ENCODE measurements at places on chromosomes 12 and 14.

DNA sequence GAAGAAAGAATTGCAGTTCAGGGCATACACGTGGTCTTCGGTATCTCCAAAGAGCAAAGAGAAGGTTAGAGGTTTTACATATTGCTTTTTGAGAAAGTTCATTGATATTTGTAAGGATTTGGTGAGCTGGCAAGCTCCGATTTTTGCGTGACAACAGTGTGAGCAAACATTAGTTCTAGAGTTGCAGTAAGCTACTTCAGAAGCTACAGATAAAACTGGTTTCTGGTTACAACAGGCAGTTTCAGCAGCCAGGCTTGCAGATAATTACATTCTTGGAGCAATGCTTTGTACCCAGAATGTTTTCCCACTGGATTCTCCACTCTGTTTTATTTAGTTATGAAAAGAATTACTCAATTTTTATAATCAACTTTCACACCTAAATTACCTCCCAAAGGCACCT is 28.2 kb downstream of the KLRK1 start:
- H3K27me3 ChIP-seq, result no peaks in the 10 kb centered on the region
- peaks cover 45% of the 10 kb centered on the region for H3K36me3 ChIP-seq
- H3K27ac ChIP-seq, result no peak overlapping the region

DNA sequence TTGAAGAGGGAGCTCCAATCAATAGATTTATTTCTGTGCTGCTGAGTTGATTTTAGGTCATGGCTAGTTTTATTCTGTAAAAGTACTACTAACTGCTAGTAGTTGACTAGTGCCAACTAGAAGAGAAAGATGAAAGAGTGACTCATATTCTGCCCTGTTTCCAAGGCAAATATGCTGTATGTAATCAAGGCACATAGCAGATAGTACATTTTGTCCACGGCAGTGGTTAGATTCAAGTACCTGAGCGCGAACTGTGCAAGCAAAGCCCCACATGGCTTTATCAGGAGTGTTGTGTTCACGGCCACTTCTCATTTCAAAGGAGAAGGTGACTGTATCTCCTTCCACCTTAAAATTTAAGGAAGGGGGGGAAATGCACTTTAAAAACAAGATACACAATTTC is 126.8 kb downstream of the TRAFD1 start:
- H3K36me3 ChIP-seq, result peaks cover 16% of the 10 kb centered on the region
- no peak overlapping the region for H3K4me3 ChIP-seq
- no peaks in the 10 kb centered on the region for H3K27me3 ChIP-seq
- H3K4me1 ChIP-seq, result no peaks in the 10 kb centered on the region
- no peak for DNase-seq
- no peak overlapping the region for H3K27ac ChIP-seq

DNA sequence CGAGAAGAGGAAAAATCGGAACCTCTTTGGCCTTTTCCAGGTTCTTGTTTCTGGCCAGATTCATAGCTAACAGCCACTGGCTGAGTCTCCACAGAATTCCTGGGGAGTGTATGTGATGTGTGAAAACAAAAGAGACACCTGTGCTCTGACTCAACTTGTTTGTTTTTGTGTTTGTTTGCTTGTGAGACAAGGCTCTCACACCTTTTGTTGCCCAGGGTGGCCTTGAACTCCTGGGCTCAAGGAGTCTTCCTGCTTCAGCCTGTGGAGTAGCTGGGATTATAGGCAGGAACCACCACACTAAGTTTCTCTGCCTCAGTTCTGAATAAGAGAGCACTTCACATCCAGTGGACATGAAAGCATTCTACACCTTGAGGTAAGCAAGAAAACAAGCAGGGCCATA is 22.7 kb downstream of the MFAP5 start:
- H3K4me3 ChIP-seq, result no peak overlapping the region
- H3K4me1 ChIP-seq, result peaks cover 14% of the 10 kb centered on the region
- DNase-seq, result no peak

DNA sequence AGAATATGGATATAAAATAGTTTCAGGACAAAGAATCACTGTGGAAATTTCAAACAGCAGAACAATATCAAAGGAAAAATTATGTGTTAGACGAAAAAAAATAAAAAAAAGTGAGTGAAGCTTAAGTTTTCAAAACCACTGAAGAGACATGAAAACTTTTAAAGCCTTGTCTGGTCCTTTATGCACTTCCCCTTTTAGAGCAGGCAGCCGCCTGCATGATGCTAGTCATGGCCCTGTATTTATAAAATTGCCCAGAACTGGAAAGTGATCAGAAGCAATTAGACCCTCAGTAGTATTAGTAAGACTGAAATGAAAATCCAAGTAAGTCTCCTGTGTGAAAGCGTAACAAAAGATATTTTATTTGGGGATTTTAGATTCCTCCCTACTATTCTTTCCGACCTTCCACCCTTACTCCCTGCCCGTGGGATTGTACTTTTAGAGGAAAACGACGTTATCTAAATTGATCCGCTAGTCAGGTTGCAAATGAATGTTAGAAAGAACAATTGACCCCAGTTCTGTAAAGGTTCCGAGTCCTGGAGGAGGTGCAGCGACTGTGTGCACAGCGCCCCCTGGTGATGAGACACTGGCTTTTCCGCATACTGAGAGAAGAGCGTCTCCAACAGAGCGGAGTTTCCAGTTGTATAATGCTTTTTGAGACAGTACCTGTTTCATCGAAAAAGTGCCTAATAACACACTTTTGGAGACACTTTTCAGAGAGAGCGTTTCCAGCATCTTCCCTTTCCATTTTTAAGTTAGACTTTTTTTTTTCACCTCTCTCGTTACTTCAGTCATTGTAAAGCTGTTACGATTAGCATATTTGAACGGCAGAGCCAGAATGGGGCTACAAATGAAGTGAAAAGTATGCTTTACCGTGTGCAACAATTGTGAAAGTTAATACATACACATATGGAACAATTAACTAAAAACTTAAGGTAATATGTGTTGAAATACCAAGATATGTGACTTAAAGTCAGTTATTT is 12.4 kb downstream of the MGST1 start:
- no peaks in the 10 kb centered on the region for H3K36me3 ChIP-seq
- H3K27ac ChIP-seq, result no peak overlapping the region
- H3K4me3 ChIP-seq, result no peak overlapping the region
- H3K4me1 ChIP-seq, result no peaks in the 10 kb centered on the region

DNA sequence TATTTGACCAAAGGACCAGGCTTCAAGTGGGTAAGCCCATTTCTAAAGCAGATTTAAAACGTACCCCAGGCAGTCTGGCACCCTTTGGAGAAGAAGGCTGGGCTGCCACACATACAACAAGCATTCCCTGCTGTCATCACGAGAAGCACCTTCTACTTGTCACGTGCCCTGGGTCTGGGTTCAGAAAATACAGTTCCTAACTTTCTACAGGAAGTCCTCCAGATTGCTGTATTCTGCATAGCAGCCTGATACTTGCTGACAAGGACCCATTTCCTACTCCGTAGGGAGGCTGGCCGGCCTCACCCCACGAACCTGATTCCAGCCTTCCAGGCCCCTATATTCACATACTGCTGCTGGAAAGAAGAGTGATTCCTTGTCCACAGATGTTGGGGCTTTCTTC is 7.4 kb downstream of the CLMN start:
- no peaks in the 10 kb centered on the region for H3K36me3 ChIP-seq
- no peak for DNase-seq
- H3K4me1 ChIP-seq, result peaks cover 15% of the 10 kb centered on the region
- H3K27ac ChIP-seq, result no peak overlapping the region

GRCh38 chr12:23005387-23005786 is 380.4 kb downstream of the ETNK1 start:
- H3K27ac ChIP-seq, result no peak overlapping the region
- DNase-seq, result no peak
- H3K4me3 ChIP-seq, result no peak overlapping the region
- H3K27me3 ChIP-seq, result no peaks in the 10 kb centered on the region
- no peaks in the 10 kb centered on the region for H3K4me1 ChIP-seq

- no peaks in the 10 kb centered on the region for H3K36me3 ChIP-seq
- no peak overlapping the region for H3K27ac ChIP-seq
- no peaks in the 10 kb centered on the region for H3K4me1 ChIP-seq
- no peak for DNase-seq
- H3K4me3 ChIP-seq, result no peak overlapping the region
- peaks cover 23% of the 10 kb centered on the region for H3K27me3 ChIP-seq
Observed at GRCh38 chr14:74634481-74634880, 22.4 kb upstream of the LTBP2 start.

DNA sequence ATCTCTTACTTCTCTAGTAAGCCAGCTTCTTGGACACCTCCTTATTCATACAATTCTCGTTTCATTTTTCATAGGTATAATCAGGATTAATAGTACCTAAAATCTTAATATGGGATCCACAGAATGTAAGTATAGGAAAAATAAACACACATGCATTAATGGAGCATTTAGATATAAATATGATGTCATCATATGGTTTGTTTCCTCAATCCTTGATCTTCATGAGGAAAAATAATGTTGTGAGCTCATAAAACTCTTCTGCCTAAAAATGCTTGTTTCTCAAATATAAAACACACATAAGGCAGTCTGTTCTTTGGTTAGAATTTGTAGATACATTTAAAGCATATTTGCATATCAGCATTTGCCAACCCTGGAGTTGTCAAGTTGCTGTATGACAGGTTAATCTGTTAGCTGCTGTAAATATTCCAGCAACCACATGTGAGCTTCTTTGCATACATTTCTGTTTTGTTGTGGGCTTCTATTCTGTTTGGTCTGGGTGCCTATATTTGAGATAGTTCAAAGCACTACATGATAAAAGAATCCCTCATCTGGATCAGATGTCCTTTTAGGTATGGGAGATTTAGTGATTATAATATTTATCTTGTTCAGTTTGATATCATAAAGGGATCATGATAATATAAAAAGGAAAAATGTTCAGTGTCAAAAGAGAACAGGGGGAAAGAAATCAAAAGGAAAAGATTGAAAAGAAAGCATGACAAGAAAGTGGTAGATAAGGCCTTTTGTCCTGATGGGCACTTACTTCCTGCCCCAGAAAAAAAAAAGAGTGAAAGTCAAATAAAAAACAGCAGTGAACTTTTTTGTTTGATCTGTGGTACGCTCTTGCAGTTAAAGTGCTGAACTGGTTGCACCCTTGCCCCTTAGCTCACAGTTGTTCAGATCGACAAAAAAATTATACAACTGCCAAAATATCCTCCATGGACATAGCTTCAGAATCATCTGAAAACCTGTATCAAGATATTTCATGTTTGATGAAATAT is 68.6 kb downstream of the ACSS3 start:
- H3K27ac ChIP-seq, result no peak overlapping the region
- H3K4me1 ChIP-seq, result no peaks in the 10 kb centered on the region
- H3K27me3 ChIP-seq, result no peaks in the 10 kb centered on the region
- no peak overlapping the region for H3K4me3 ChIP-seq
- no peak for DNase-seq

DNA sequence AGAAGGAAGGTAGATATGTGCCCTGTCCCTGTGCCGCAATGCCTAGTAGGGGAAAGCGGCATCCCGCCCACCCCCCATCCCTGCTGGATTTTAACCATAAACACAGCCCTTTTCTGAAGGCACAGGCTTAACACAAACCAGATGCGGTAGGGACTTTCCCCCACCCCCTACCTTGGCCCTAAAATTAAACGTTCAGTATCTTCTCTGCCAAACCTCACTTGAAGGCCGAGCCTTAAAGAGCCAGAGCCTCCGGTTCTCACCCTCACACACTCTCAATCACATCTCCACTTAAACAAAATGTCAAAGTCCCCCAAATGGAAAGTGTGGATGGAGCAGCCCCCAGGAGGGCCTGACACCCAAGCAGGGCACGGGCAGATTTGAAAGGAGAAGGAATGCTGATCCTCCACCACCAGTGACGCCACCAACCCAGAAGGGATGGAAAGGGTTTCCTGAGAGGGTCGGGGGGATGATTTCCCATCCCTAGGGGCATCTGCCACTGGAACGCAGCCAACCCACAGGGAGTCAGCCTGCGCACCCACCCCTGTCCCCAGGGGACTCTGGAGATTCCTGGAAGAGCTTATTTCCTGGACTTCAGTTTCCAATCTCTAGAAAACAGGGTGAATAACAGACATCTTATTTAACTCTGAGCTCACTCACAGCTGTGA is 26.4 kb downstream of the ACTN1 start:
- no peak for DNase-seq
- H3K36me3 ChIP-seq, result no peaks in the 10 kb centered on the region
- H3K4me1 ChIP-seq, result peaks cover 9% of the 10 kb centered on the region
- H3K27me3 ChIP-seq, result no peaks in the 10 kb centered on the region
- no peak overlapping the region for H3K27ac ChIP-seq
- H3K4me3 ChIP-seq, result no peak overlapping the region

DNA sequence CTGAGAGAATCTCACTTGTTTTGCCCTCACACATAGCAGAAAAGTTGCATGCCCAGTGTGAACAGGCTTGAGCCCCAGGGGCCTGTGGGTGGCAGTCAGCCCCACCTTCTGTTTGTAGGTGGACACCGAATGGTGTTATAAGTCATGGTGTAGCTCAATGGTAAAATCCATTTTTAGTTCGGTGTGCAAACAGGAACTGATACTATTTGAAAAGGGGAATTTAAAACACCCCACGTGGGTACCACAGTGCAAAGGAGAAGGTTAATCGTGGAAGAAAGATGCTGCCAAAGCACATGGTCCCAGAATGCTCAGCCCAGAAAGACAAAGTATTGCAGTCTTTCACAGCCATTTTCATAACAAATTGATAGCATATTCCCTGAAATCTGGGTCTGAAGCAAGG is 71.8 kb upstream of the GZMB start:
- no peak overlapping the region for H3K27ac ChIP-seq
- no peak for DNase-seq
- peaks cover 2% of the 10 kb centered on the region for H3K36me3 ChIP-seq
- H3K27me3 ChIP-seq, result no peaks in the 10 kb centered on the region

DNA sequence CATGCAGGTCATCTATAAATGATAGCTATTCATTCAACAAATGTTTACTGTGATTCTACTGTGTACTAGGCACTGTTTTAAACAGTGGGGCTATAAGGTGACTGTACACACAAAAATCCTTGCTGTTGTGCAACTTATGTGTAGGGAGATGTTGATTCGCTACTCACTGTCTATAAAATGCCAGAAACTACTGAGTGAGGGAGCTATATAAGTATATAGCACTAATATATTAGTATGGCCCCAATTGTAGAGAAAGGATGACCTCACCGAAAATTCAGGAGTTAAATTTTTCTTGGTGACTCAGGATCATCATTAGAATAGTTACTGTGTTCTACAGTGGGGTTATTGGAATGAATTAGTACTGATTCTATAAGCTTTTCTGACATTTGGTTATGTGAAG is 117.4 kb downstream of the TGFB3 start:
- H3K27me3 ChIP-seq, result no peaks in the 10 kb centered on the region
- H3K27ac ChIP-seq, result no peak overlapping the region
- H3K36me3 ChIP-seq, result no peaks in the 10 kb centered on the region
- no peak overlapping the region for H3K4me3 ChIP-seq

DNA sequence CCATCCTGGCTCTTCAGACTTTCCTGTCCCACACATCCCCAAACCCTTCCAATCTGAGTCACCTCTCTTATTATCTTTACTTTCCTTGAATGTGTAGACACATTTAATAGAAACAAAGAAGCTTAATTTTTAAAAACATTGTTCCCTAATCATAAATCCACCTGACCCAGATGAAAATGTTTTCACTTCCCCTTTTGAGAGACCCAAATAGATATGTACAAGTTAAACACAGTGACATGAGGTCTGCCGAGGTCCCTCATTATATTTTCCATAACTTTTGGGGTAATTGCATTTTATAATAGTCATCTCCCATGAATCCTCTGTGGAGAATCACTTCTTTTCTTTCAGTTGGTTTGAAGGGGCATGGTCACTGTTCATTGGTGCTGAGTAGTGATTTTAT is 191.1 kb downstream of the GRIN2B start:
- no peaks in the 10 kb centered on the region for H3K36me3 ChIP-seq
- no peaks in the 10 kb centered on the region for H3K27me3 ChIP-seq
- DNase-seq, result no peak
- H3K4me1 ChIP-seq, result no peaks in the 10 kb centered on the region
- no peak overlapping the region for H3K4me3 ChIP-seq
- no peak overlapping the region for H3K27ac ChIP-seq
